ENCODE measurements at places on chromosomes 7 and 10.

DNA sequence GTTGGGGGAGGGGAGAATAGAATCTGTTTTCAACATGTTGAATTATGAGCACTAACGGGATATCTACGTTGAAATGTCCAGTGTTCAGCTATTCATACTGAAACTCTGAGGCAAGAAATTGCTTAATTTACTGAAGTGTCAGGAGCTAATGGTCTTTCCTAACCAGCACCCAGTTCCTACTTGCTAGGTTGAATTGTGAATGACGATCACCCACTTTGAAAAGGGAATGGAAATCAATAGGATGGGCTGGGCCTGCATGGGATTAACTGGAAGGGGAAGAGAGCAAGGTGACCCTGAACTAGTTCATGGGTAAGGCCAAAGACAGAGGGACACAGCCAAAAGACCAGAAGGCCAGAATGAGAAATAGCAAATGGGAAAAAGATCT, 51.3 kb downstream of the HIPK2 start:
- no peak for DNase-seq

DNA sequence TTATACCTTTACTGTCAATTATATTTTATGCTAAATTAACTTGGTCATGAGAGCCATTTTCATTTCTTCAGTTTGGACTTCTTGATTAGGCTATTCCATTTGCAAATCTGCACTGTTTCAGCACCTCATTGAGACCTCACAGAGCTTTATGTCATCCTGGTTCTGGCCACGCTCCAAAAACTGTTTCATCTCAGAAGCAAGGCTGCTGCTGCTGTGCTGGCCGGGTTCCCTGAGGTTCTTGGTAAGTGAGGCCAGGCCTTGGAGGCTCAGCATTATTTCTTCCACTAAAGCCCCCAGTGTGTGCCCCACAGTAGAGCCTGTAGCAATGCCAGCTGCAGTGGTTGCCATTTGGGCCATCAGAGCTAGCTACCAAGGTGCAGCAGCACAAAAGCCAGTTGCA, 7.8 kb upstream of the ZNF485 start:
- no peak for DNase-seq

- DNase-seq, result no peak
These were observed 43.2 kb downstream of the VAX1 start for GRCh38 chr10:117094856-117095255.

- no peak for DNase-seq
These were observed 19.8 kb downstream of the TSPAN13 start for GRCh38 chr7:16773326-16773725.

DNA sequence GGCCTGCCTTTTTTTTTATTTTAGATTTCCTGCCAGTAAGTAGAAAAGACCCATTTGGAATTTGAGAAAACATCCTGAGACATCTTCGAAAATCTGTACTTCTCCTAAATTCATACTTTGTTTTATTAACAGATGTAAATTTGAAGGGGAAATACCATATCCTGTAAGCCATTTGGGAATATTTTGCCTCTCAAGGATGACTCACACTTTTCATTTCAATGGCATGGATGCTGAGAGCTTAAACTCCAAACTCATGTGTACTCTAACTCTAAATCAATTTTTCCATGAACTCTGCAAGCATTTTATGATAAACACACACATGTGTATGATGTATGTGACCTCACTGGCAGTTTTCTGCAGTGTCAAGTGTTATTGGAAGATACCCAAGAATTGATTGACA, 89.0 kb downstream of the SEMA3A start:
- DNase-seq, result no peak

GRCh38 chr7:151632750-151633515, 113.2 kb upstream of the RHEB start:
- DNase-seq, result peak; percentile 34

GRCh38 chr10:61899997-61900828, 1.3 kb upstream of the ARID5B start:
- no peak for DNase-seq

DNA sequence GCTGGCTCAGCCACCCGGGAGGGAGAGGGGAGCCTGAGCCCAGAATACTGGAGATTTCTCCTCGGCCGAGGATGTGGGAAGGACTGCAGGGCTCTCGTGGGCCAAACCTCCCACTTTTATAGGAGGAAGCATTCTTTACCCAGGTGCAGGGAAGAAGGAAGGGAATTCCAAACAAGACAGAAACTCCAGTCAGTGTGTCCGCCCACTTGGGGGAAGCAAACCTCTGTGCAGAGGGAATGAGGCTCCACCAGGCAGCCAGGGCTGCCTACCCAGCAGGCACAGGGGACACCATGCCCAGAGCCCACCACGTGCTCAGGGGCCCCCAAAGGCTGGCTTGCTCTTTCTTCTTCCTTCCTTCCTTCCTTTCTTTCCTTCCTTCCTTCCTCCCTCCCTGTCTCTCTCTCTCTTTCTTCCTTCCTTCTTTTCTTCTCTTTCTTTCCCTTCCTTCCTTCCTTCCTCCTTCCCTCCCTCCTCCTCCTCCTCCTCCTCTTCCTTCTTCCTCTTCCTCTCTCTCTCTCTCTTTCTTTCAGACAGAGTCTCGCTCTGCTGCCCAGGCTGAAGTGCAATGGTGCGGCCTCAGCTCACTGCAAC, 15.4 kb upstream of the FZD9 start:
- no peak for DNase-seq

DNA sequence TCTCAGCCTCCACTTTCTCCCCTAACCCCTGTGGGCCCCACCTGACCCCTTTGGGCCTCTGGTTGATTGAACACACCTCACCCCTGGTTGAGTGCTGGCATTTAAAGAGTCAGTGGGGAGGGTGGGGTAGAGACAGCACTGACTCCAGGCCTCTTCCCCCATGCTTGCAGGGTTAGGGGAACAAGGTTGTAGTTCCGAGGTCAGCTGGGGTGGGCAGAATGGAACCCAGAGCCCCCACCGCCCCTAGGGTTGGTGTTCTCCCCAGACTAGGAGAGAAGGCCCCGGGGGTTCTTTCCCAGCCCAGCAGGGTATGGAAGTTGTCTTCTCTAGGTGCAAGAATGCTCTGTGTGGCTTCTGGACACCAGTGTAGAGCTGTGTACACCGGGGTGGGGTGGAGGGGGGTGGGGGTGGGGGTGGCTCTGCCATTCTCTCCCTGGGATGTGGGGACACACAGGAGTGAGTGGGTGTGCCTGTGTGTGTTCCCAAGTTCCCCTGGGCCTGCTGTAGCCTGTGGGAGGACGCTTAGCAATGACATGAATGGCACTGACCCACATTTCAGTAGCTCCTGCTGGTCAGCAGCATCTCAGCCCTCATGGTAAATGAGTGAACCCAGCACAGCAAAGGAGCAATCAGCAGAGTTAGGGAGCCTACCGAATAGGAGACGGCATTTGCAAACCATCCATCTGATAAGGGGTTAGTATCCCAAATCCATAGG, 33.6 kb downstream of the PRF1 start:
- no peak for DNase-seq

DNA sequence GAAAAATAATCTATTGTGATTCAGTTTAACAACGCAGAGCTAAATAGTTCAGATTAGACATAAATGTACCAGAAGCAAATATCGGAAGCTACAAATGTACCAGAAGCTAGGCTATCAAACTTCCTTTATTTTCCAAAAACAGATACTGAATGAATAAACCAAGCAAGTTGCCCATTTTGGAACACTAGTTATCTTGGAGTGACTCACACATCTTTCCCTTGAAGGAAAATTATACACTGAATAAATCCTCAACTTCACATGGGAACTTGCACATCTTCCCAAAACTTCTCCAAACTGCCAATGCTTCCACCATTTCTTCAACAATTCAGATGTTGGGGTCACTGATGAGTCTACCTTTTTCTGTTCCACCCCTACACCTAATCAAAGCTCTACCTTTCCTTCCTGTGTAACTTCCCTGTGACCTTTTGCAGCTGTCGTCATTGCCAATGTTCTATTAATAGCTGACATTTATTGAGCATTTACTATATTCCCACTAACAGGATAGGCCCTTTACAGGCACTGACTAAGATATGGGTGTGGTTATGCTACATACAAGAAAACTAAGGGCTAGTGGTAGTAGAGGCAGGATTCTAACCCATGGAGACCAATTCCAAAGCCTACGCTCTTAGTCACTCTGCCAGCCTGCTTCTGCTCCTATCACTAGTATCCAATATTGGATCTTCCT, 22.7 kb downstream of the RELN start:
- no peak for DNase-seq

GRCh38 chr7:33043501-33044400, 18.8 kb downstream of the NT5C3A start:
- DNase-seq, result no peak

GRCh38 chr7:78499283-78499682, 700.7 kb downstream of the PHTF2 start:
- no peak for DNase-seq

- peak; percentile 89 for DNase-seq
These were observed at the start of gene NSUN6 for GRCh38 chr10:18651324-18652007. Gene NSUN6, minus strand, starts transcription at chr10:18651587. Its CDS starts 384 bp downstream, at chr10:18651203.

DNA sequence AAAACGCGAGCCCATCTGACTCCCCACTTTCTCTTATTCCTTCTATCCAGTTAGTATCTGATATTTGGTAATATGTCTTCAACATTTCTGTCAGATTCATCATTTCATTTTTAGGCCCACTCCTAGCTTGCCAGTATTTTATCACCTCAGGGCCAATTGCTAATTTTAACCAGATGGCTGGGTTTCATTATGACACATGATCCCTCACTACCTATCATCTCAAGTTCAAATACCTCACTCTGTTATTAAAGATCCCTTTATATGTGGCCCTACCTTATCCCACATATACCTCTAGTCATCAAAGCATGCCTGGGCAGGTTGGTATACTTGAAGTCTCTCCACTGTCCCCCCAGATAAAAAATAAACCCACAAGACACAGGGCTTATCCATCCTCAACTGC, 104.9 kb downstream of the RNLS start:
- DNase-seq, result no peak

GRCh38 chr10:79074732-79075131, 6.0 kb downstream of the ZMIZ1 start:
- no peak for DNase-seq

DNA sequence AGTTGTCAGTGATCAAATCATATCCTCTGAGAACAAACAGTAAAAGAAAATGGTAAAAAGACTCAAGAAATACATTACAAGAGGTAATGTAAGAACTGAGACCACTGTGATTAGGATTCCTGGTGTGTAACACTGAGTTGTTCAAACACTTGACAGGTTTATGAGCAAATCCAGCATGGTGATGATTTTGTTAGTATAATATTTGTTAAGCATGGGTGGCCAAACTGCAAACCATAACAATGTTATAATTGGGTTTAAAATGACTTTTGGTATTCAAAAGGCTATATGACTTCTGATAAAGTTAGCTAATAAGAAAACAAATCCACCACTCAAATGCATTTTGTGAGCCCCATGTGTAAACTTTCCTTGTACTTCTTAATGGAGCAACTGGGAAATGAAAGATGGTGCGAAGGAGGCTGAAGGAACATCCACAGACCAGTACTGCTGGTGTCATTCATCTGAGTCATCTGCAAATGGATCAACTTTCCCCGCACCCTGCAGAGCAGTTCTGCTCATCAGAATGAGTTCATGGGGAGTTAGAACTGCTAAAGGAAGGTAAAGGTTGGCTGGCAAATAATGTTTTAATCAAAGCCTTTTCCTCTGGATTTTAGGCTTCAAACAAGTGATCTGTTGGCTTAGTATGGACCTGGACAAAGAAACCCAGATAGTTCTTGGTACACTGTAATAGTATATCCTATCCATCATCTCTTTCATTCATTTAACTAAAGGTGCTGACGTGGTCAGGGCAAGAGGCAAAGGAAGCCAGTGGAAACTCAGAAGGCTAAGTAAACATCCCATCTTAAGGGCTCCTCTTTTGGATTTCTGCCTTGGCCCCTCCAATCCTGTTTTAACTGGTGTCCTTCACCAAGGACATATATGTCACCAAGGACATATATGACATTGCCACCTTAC, 45.0 kb downstream of the AFAP1L2 start:
- no peak for DNase-seq

DNA sequence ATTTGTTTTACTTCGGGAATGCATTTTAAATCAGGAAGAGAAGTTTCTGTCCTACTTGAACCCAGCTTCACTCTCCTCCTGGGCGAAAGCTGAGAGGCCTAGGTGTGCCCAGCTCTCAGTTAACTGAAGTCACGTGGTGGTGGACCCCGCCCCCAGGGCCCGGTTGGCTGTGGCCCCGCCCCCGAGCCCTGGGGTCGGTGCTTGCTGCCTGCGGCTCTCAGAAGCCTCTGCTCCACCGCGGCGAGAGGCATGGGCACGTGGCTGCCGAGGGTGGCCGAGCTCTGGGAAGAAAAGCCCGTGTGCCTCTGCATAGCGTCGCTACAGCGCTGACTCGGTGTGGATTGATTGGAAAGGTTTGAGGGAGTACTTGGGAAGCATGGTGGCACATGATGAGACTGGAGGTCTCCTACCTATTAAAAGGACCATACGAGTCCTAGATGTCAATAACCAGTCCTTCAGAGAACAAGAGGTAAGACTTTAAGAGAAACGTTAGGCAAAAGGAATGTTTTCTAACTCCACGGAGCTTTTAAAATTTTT, 34.1 kb downstream of the NET1 start:
- DNase-seq, result peak; percentile 15

GRCh38 chr10:98172495-98172894, 38.0 kb downstream of the R3HCC1L start:
- DNase-seq, result no peak

GRCh38 chr7:43112941-43113621, 634 bp downstream of the HECW1 start:
- no peak for DNase-seq

- DNase-seq, result no peak
These were observed 144.0 kb downstream of the RNF216 start for GRCh38 chr7:5637415-5637814.
